ENCODE measurements at places on chromosomes 12 and 14.
A peak's percentile ranks its signal among the peaks of the same experiment; 100 is the strongest.

DNA sequence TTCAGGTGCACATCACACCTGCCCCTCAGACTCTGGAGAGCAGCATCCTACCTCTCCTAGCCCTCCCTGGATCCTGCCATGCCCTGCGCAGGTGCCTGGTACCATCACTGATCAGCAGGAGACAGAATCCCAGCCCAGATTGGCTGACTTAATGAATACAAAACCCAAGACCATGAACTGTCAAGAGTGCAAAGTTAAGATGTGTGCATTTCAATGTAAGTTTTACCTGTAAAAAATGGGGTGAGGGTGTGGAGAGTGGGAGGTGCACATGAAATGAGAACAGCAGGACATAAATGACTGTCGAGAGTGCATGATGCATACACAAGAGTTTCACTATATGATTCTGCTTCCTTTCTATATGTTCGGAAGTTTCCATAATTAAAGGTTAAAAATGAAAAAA lies 57.9 kb upstream of the GPR68 start:
- DNase-seq, result no peak

- DNase-seq, result no peak
Observed at GRCh38 chr14:86942936-86943335, 1050.0 kb downstream of the GALC start.

GRCh38 chr12:42564556-42564955 lies 25.0 kb downstream of the PRICKLE1 start:
- no peak for DNase-seq

DNA sequence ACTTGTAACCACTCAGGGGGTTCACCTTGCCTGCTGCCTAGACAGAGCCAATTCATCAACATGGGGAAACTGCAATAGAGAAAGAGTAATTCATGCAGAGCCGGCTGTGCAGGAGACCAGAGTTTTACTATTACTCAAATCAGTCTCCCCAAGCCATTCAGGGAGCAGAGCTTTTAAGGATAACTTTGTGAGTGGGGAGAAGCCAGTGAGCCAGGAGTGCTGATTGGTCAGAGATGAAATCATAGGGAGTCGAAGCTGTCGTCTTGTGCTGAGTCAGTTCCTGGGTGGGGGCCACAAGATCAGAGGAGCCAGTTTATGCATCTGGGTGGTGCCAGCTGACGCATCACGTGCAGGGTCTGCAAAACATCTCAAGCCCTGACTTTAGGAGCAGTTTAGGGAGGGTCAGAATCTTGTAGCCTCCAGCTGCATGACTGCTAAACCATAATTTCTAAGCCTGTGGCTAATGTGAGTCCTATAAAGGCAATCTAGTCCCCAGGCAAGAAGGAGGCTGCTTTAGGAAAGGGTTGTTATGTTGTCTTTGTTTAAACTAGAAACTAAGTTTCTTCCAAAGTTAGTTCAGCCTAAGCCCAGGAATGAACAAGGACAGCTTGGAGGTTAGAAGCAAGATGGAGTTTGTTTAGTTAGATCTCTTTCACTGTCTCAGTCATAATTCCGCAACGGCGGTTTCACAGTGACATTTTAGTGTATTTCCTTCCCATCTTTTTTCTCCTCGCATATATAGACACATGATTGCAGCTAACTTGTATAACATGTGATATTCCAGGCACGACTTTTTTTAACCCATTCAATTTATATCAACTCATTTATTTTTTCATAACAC lies 68.9 kb upstream of the NCOR2 start:
- DNase-seq, result peak; percentile 26

DNA sequence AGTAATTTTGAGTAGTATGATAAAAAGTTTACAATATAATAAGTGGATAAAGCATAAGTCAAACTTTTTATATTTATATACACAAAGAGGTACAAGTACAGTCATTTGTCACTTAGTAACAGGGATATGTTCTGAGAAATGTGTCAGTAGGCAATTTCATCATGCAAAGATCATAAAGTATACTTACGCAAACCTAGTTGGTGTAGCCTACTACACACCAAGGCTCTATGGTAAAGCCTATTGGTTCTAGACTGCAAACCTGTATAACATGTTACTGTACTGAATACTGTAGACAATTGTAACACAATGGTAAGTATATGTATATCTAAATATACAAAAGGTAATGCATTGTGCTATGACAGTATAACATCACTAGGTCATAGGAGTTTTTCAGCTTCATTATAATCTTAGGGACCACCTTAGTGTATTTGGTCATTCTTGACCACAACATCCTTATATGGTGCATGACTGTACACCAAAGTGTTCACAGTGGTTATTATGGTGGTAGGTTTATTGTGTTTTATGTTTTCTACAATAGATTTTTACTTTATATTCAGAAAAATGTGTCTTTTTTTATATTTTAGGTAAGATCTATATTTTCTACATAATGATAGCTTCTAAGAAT lies 14.9 kb upstream of the SCFD1 start:
- no peak for DNase-seq

- DNase-seq, result no peak
Observed at GRCh38 chr12:110744601-110745264, 2.0 kb upstream of the PPP1CC start.

DNA sequence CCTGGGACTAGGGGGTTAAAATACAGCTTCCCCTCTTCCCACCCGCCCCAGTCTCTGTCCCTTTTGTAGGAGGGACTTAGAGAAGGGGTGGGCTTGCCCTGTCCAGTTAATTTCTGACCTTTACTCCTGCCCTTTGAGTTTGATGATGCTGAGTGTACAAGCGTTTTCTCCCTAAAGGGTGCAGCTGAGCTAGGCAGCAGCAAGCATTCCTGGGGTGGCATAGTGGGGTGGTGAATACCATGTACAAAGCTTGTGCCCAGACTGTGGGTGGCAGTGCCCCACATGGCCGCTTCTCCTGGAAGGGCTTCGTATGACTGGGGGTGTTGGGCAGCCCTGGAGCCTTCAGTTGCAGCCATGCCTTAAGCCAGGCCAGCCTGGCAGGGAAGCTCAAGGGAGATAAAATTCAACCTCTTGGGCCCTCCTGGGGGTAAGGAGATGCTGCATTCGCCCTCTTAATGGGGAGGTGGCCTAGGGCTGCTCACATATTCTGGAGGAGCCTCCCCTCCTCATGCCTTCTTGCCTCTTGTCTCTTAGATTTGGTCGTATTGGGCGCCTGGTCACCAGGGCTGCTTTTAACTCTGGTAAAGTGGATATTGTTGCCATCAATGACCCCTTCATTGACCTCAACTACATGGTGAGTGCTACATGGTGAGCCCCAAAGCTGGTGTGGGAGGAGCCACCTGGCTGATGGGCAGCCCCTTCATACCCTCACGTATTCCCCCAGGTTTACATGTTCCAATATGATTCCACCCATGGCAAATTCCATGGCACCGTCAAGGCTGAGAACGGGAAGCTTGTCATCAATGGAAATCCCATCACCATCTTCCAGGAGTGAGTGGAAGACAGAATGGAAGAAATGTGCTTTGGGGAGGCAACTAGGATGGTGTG lies 1.9 kb downstream of the GAPDH start:
- DNase-seq, result no peak

DNA sequence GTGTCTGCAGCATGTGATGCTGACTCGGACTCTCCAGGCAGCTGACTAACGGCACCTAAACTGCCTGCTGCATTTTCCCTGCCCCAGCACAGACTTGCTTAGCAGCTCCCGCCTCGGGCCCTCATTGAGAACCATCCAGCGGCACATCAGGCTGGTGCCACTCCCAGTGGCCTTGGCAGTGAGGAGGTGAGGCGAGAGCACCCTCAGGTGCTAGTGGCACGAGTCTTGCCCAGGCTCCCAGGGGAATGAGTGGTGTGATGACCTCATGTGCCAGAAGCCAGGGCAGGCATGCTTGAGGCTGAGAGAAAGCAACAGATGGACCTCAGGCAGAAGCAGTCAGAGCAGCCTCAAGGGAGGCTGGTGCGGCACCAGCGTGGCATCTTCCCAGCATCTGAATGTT lies 60.2 kb downstream of the PRKCH start:
- DNase-seq, result peak; percentile 24

DNA sequence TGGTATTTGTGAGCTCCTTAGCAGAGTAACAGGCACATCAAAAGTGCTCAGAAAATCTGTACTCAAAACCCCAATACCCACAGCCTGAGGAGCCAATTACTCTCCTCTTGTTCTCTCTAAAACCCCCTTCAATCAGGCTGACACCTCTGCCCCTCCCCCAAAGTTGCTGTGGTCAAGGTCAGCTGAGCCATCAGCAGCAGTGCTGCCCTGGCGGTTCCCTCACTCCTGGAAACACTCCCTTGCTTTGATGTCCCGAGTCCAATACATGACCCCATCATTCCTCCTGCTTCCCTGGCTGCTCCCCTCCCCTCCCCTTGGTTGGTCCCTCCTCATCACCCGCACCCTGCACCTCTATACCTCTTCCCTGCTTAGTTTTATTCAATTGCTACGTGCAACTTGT lies 57.2 kb upstream of the C14orf132 start:
- DNase-seq, result no peak

- DNase-seq, result no peak
Observed at GRCh38 chr12:52058631-52059361, 7.6 kb downstream of the NR4A1 start.

DNA sequence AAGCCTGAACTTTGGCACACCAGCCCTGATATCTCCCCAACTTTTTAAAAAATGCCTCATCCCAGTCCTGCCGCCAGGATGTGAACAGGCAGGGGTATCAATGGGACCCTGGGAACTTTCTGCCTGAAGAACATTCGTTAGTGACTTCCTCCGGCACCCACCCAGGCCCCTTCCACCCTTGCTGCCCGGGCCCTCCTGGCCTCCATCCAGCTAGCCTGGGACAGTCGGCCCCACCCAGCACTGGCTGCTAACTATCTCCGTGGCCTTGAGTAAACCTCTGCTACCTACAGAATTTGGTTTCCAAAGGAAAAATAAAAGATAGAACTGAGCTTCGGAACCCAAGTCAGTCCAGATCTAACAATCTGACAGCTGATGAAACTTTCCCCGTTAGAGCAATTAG lies 14.3 kb downstream of the SCARB1 start:
- DNase-seq, result no peak

DNA sequence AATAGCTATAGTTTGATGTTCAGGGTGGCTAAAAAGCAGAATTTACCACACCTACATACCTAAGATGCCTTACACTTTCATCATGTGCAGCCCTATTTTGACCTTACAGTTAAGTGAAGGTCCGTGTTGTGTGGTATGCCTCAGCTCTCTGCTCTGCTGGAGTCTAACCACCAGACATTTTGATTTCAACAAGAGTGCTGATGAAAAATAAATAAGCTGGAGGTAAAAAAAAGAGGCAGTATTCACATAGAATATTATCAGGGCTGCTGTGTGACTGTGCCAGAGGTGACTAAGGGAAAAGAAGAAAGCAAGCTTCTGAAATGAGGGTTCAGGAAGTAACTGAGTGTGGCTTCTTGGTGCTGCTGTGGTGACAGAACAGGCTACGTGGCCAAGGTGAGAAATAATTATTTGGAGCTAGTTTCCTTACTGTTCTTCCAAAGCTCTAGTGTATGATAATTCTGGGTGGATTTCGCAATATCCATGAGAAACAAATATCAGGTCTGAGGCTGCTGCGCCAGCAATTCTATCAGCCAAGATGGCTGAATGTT lies 188.8 kb downstream of the STXBP6 start:
- DNase-seq, result peak; percentile 43

DNA sequence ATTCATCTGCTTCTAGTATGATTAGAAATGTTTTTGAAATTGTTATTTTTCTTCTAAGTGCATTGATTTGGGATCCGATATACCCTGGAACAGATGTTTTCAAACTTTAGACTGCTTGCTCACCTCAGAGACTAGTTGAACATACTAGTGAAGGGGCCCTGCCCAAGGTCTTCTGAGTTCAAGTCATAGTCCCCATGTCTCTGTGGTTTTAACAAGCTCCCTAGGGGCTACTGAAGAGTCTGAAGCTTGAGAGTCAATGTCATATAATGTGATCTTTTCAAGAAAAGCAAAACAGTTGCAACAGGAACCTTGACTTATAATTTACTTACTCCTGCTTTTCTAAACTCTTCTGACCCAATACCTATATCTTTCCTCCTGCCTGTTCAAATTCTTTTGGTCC lies 7.5 kb upstream of the UBE2N start:
- DNase-seq, result no peak

- no peak for DNase-seq
Observed at GRCh38 chr14:79165471-79166090, 995.4 kb downstream of the NRXN3 start.

- DNase-seq, result no peak
Observed at GRCh38 chr14:104600805-104601204, 3.8 kb downstream of the TMEM179 start.

DNA sequence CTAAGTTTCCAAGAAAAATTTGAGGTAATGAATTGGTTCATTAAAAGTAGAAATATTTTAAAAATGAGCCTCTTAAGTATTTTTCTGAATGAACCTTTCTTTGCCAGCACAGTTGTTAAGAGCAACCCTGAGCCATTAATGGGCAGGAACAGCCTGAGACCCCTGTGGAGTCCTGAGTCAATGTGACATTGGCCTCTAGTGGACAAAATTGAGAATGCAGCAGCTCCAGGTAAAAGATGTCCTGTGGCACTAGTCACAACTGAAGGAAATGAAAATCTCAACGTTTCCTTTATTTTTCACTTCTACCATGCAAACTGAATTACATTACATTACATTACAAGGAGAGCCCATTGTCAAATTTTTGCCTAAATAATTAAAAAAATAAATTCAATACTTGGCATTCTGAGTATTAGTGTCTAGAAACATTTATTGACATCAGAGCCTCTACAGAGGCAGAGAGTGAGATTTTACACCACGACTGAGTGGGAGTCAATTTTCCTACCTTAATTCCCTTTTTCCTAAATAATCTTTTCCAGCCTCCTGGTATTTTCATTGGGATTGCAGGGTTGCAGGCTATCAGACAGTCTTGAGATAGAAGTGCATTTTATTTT lies 135.7 kb downstream of the PPM1H start:
- DNase-seq, result no peak

DNA sequence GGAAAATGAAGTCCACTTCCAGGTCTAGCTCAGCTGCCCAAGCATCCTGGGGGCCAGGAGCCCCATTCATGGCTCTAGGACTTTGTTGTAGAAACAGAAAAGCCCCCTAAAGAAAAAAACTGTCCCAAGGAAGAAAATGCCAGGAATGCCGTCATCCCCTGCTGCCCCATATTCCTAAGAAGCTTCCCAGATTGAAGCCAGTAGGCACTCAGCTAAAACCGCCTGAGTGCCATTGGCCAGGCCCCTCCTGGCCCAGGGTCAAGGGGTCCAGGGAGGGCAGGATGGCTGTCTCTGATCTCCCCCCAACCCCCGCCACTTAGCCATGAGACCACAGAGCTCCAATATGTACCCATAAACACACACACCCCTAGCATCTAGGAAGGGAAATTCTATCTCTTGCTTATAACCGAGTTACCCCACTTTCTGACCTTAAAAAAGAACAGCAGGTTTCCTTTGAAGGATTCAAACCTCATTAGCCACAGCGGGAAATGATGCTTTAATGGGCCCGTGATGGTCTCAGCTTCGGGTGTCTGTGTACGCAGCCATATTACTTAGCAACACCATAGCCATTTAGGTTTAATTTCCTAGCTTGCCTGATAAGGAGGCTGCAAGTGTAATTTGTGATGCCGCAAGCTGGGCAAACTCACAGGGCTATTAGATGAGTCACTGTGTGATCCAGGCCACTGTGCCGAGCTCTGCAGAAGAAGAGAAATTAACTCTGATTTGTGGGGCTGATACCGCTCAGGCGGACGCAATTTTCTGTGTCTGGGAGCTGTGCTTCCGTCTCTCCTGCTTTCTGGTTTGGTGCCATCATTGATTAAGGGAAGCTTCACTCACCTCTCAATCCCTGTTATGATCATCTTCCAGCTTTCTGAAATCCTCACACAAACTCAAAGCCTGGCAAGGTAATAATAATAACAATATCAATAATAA lies 84.2 kb downstream of the GCH1 start:
- DNase-seq, result no peak

GRCh38 chr12:21696625-21697024 lies 39.0 kb upstream of the LDHB start:
- DNase-seq, result no peak

GRCh38 chr14:69428289-69428998 lies 30.0 kb downstream of the SLC39A9 start:
- no peak for DNase-seq
